Myocyte (in vitro differentiated cells): ENCODE measurements at places on chromosomes 7 and 10.

DNA sequence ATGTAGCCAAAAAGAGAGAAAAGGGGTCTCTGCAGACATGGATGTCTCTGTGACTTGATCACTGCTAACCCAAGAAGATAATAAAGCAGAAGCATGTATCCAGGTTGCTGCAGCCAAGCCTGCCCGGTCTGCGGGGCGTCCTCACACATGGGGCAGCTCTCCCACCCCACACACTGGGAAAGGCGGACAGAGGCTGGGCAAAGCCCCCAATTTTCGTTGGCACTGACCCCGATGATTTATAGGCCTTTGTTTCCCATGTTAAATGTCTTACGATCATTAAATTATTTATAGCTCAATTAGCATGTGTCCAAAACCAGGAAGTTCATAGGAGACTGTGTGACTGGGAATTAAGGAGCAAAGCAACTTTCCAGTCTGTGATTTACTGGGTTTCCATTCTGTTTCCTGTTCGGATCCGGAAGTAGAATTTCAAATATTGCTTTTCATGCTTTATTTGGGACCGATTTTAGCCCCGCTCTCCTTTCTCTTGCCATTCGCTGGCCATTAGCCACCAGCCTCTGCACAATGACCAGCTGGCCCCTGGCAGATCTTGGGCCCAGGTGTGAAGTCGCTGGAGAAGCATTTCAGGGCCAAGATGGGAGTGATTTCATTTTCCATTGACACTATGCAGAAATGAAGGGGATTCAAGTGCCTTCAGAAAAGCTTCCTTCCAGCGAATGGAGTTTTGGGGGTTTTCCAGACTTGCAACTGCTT, 91.6 kb downstream of the EGFR start:
- no peak for DNase-seq

DNA sequence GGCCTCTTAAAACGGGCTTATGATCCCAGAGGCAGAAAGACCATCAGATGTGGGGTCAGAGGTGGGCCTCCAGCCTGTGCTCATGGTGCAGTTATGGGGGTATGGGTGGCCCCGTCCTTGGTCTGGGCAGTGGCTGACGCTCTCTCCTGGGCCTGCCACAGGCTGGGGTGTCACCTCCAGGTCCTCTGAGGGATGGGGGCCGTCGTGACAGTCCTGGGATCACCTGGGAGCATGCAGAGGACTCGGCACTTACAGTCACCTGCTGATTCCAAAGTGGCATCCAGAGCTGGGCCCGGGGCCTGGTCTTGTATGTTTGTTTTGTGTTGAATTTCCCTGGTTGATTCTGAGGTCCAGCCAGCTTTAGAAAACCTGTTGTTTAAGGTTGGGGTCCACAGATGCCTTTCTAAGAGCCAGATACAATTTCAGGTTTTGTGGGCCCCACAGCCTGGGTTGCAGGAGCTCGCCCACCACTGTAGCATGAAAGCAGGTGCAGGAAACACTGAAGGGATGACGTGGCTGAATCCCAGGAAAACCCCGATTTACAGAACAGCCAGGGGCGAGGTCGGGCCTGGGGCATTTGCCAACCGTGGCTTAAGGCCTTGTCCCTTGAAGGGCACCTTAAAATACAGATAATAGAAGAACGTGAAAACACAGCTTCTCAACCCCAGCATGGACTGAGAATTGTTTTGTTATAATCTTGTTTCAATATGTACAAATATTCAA, 170.7 kb upstream of the PPP2R2D start:
- no peak for DNase-seq

DNA sequence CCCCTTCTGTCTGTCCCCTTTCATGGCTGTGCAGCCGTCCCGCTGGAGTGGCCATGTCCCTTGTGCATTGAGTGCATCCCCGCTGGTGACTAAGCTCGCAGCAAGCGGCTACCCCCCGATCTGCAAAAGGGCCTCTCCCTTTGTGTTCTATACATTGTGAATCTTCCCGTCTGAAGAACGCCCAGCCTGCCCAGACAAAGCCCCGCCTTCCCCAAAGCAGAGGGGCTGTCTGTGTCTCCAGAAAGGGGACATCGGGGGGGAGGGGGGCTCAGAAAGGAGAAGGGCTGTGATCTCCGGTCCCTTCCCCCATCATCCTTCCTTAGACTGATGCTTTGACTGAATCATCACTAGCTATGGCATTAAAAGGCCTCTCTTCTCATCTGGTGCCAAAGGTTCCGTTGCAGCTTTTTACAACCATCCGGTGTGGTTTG, 11.9 kb downstream of the NPTX2 start:
- no peak for DNase-seq

DNA sequence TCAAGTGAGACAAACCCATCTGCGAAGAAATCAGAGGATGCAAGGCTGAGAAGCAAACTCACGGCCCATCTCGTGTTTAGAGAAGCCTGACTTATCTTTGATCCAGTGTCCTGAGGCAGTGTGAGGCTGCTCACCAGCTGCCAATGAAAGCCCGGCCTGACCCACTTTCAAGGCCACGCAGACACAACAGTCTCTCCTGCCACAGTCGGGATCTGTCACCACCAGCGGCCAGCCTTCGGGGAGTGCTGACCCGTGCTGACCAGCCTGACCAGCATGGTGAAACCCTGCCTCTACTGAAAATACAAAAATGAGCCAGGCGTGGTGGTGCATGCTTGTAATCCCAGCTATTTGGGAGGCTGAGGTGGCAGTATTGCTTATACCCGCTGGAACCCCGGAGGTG, 7.4 kb upstream of the DNAJB6 start:
- no peak for DNase-seq

- no peak for DNase-seq
These were observed 183.7 kb downstream of the FGFR2 start for GRCh38 chr10:121414366-121415062.

DNA sequence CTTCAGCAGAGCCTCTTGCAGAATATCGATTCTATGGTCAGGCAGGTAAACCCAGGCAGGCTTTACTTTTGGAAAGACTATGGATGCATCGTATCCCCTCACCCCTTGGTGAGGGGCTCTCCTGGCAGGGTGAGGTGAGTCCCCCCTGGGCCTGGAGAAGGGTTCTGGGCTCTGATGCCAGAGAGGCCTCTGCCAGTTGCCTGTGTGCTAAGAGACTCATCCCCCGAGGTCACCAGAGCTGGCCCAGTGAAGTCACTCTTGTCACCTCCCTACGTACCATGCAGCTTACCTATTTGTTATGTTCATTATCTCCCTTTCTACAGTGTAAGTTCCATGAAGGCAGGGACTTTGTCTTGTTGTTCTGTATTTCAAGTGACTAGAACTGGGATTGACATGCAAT, 51.3 kb downstream of the TSPAN15 start:
- DNase-seq, result no peak

GRCh38 chr7:44290252-44290620, 35.2 kb downstream of the CAMK2B start:
- no peak for DNase-seq

- no peak for DNase-seq
These were observed 2.1 kb downstream of the ETV1 start for GRCh38 chr7:13987395-13987794.

- no peak for DNase-seq
These were observed 13.7 kb downstream of the NPTX2 start for GRCh38 chr7:98630770-98631169.

- DNase-seq, result peak; percentile 84
These were observed 120.1 kb downstream of the ELAPOR2 start for GRCh38 chr7:86939197-86939814.

DNA sequence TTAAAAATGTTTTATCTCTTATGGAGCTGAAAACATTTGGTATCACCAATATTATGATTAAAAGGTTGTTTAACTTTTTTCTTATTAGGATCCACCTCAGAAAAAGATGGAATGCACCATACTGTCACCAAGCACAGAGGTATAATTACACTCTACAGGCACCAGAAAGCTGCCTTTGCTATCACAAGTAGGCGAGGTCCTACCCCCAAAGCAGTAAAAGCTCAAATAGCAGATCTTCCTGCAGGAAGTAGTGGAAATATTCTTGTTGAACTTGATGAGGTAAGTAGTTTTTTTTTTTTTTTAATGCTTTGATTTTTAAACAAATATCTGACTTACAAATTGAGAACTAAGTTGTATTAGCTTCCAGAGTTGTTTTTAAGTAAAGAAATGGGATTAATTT, 68.5 kb downstream of the BTAF1 start:
- no peak for DNase-seq

GRCh38 chr10:112880633-112881530, 69.2 kb upstream of the TCF7L2 start:
- no peak for DNase-seq

GRCh38 chr10:102274062-102274461, 28.7 kb downstream of the GBF1 start:
- DNase-seq, result peak; percentile 82

DNA sequence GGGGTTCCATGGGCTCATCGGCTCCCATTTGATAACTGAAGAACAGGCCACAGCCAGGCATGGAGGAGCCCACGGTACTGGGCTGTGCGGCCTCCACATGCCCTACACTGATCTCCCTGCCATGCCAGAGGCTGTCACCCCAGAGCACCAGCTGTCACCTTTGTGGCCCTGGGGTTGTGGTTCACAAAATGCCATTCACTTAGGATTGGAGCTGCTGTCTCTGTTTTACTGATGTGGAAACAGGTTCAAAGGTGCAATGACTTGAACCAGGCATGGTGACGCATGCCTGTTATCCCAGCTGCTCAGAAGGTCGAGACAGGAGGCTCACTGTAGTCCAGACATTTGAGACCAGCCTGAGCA, 4.3 kb upstream of the UPK3B start:
- DNase-seq, result peak; percentile 87

DNA sequence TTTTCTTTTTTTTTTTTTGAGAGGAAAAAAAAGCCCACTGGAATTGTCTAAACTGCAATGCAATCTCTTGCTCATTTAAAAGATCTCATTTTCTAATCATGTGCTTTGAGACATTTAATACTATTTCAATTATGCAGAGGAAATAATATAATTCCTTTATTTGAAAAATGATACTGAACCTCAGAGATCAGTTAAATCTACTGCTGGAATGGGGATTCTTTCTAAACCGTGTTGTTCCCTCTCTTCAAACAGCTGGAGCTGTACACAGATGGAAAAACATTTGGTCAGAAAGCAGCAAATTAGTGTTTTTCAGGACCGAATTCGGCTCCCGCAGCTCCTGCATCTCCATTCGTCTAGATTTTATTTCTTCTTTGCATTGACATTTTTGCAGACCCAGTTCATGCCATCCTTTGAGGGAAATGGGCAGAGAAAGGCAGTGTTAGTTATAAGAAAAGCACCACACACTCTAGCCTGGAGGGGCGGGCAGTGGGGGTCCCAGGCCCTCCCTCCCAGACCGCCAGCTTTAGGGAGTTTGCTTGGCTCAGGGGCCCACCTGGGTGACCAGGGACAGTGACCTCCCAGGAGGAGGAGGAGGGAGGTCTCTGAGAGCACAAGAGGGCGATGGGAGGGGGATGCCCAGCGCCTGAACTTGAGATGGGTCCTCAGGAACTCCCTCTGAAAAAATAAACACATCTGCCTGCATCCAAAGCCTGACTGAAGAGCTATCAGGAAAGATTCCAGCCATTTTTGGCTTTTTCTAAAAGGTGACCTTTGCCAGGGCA, 32.4 kb downstream of the TRIM8 start:
- DNase-seq, result no peak

- no peak for DNase-seq
These were observed 10.7 kb upstream of the STEAP4 start for GRCh38 chr7:88317422-88317821.

GRCh38 chr7:132666071-132666773, 90.0 kb upstream of the PLXNA4 start:
- no peak for DNase-seq

DNA sequence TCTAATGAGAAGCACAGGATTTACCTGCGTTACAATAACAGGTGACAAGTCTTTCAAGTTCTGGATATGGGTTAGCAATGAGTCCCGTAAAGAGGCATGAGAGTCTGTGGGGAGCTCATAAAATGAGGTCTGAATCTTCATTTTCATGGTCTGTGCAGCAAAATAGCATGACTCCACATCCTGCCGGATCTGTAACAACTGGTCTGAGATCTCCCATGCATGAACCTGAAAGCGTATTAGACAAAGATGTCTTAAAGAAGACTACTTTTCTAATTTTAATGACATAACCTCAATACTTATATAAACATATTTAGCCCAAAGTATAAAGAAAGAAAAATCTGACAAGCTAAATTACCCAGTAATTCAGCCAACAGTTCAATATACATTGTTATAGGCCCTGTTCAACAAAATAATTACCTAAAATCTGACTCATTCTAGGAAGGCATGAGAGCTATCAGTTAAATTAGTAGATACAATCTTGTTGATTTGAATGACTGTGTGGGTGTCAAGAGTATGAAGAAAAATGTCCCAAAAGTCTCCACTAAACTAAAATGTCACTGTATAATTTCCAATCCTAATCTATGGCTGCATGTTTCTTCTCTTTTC, 36.9 kb downstream of the TNPO3 start:
- DNase-seq, result no peak

GRCh38 chr7:91242097-91242844, 22.0 kb upstream of the FZD1 start:
- DNase-seq, result peak; percentile 52

DNA sequence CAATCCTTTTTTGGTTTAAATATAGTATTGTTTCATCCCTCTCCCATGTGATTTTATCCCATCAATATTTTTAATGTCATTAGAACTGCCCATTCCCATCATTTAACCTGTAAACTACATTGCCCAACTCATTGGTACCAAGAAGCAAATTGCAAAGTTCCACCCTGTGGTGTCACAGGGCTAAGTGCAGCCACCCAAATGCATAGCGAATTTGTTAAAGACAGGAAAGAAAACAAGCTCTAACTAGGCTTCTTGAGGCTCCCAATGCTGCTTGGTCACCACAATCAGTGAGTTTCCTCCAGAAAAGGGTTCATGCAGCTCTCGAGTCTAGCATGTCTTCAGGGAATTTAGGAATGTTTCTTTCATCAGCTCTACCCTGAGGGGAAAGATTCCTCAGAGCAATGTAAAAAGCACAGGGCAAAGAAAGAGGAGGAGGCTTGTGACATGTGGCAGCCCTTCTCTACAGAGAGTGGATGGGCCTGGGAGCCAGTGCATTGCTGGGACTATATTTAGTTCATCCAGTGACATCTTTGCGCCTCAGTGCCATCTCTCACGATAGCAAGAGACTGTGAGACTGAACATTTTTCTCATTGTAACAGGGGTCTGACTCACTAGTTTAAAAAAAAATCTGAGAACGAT, 58.1 kb downstream of the CAV1 start:
- peak; percentile 97 for DNase-seq

- DNase-seq, result no peak
These were observed 291.2 kb downstream of the KIF20B start for GRCh38 chr10:89992575-89992974.

GRCh38 chr7:30815951-30816644, 44.9 kb downstream of the MINDY4 start:
- DNase-seq, result no peak
